Activated T-helper 1 cell treated with anti-CD3 and anti-CD28 coated beads, Interleukin-2, amount 50 U/mL, for 16 hours (primary cell): ENCODE measurements at places on chromosomes 13 and 19.

DNA sequence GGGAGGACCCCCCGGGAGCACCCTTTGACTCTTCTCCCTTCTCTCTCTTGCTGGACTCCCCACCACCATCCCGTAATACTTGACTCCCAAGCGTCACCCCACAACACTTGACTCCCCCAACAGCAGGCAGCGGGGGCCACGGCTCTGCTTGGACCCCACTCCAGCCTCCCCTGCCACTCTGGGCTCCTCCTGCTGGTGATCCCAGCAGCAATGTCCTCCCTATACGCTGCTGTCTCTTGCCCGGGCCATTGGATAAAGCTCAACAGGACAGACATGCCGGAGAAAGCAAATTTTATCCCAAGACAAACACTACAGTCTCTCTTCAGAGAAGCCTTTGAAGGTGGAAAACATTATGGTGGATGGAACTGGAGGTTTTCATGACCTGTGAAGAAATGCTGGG is 20.4 kb upstream of the AMER2 start:
- no peak for DNase-seq

- DNase-seq: no peak
Observed at GRCh38 chr19:16825312-16826052, 3.7 kb upstream of the SIN3B start.

DNA sequence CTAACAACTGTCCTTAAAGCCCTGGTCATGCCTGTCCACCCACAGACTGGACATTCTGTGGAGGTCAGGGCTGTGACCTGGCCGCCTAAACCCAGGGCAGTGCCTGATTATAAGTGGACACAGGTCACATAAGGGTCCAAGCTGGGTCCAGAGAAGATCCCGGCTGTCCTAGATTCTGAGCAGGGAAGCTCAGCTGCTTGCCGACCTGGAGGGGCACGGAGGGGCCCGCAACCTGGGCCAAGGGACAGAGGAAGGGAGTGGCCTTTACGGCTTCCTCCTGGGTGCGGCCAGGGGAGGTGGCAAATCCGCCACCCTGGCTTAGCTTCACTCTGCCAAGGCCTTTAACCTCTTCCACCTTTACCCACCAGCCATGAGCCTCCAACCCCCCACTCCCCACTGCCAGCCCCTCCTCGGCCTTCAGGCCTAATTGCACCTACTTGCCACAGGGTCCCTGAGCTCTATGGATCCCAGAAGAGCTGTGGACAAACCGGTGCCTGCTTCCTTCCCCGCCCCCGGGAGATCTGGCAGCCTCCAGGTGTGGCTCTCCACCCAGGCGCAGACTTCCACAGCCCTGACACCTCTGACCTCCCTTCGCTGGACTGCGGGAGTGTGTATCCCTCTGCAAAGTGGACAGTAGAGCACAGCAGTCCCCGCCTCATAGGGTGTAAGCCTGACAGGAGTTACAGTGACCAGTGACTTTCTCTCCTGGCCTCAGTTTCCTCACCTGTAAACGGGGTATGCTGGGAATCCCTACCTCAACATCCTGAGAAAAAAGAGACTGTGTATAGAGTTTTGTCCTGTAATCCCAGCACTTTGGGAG is 1.7 kb downstream of the CD320 start:
- no peak for DNase-seq

DNA sequence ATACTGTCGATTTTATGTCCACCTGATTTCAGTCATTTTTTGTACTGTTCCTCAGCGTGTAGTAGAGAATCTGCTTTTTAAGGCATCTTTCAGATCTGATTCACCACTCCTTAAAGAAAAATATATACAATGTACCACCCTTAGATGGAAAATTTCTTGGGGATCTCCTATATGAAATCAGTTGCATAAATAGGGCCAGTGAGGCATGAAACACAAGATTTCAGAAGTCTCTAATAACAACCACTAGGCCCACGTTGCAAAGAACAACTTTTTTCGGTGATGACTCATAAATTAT is 1.4 kb downstream of the USP12 start:
- no peak for DNase-seq

- no peak for DNase-seq
Observed at GRCh38 chr13:27401210-27401609, 23.2 kb upstream of the GTF3A start.

DNA sequence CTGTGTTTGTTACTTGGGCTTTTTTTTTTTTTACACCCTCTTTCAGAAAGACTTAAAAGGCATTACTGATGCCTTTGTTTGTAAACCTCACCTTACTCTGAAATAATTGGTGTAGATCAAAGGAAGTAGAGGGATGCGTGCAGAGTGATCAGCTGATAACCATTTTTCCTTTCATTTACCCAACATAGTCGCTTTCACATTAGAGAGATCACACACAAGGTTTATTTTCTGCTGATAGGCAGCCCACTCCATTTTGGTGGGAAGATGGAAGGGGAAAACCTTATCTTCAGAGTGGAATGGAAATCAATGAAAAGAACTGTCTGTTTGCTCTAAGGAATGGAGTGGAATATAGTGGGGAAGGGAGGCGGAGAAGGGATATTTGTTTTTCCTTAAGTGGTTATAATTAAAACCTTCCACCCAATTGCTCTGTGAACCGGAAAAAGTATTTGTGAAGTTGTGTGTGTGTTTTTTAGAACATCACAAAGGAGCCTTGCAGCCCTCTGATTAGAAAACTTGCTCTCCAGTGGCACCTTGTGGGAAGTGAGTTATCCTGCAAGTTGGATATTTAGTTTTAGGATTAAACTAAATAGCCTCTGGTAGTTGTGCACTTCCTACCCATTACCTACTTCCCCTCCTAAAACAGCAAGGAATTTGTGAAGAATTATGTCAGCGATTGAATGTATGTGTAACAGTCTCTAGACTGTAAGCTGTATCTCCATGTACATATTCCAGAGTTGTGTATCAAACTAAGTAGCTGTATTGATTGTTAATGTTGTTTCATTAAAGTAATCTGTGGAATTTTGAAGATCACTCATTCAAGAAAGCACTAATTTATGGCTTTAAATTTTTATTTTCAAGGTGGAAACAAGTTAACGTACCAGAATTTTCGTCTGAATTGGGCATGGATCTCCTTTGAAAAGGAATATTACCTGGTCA is 76.8 kb downstream of the FREM2 start:
- no peak for DNase-seq

DNA sequence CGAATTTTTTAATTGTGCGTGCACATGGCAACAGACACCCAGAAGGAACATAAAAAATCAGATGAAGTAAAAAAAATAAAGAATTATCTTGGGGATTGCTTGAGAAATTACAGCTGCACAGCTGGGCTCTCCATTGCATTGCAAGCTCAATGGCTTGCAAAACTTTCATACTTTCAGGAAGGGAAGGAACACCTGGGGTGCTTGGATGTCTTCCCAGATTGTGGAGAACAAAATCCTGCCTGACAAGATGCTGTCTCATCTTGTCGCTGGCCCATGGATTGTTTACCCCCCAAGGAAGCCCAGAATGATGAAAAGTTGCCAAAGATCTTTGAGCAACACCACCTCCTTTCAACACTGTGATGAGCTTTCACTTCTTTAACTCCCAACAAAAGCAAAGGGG is 11.0 kb upstream of the CASP14 start:
- DNase-seq: no peak

GRCh38 chr19:22628401-22628800 is 5.7 kb upstream of the ZNF492 start:
- DNase-seq: no peak

GRCh38 chr13:46799139-46799538 is 2.2 kb upstream of the ESD start:
- DNase-seq: no peak

DNA sequence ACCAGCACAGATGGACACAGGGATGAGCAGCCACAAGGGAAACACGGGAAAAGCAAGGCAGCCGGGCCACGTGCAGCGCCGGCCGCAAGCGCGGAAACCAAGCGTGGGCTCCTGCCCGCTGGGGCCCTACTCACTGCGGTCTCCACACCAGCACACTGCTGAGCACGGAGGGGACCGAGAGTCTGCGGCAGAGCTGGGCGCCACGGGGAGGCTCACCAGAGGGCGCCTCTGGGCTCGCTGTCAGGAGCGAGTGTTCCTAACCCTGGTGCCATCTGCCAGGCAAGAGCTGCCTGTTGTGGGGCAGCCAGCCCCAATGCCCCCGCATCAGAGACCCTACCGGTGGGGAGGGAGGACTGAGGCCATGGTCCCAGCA is 26.5 kb downstream of the MPND start:
- peak; percentile 69 for DNase-seq
